ENCODE measurements at places on chromosomes 2 and 18.

DNA sequence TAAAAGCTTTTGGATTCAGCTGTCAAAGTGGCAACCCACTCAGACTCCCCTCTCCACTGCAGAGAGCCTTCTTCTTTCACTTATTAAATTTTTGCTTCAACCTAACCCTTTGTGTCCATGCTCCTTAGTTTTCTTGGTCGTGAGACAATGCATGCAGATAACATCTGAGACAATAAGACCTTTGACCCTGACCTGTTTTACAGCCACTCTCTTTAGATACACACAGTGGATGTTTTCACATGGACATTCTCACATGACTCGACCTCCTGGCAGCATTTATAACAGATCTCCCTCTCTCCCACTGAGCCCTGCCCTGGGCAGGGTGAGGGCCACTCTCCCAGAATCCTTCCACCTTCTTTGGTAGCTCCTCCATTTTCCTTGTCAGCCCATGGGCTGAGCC lies 30.4 kb upstream of the IL36G start:
- no peak for DNase-seq

- no peak for DNase-seq
Observed at GRCh38 chr2:170340693-170341068, 162.7 kb downstream of the MYO3B start.

- no peak for DNase-seq
Observed at GRCh38 chr18:54193786-54194185, 30.7 kb downstream of the MBD2 start.

DNA sequence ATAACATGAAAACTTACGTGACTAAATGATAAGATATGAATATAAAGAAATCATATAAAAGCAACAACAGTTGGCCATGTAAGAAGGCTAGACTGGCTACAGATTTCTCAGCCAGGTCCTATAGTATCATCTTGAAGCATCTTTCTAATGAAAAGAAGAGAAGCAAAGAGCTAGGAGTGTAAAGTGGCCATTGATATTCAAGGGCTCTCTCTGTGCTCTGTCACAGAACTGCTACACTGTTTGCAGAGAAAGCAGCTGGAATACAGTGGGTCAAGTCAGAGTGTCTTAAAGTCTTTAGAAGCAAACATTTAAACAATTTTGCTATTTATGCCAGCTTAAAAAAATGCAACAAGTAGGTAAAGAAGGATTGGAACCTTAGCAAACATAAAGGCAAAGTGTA lies 118.8 kb downstream of the SCN9A start:
- DNase-seq: no peak

GRCh38 chr2:239290618-239291474 lies 110.0 kb downstream of the HDAC4 start:
- DNase-seq: no peak

DNA sequence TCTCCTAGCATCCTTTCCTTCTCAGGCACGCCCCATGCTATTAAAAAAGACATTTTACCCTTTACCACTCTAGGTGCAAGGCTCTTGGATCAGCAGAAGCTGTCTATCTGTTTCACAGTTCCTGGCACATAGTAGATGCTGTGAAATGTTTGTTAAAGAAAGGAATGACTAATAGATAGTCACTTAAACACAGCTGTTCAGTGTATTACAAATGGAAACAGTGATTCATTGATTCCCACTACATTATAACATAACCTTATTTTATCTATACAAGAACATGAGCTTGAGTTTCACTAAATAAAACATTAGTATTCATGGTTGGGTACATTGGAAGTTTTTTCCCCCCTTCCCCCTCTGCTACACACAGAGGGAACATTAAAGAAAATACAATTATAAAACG lies 142.1 kb downstream of the ASXL3 start:
- DNase-seq: no peak

GRCh38 chr18:40357536-40357935 lies 1597.5 kb upstream of the PIK3C3 start:
- DNase-seq: no peak

DNA sequence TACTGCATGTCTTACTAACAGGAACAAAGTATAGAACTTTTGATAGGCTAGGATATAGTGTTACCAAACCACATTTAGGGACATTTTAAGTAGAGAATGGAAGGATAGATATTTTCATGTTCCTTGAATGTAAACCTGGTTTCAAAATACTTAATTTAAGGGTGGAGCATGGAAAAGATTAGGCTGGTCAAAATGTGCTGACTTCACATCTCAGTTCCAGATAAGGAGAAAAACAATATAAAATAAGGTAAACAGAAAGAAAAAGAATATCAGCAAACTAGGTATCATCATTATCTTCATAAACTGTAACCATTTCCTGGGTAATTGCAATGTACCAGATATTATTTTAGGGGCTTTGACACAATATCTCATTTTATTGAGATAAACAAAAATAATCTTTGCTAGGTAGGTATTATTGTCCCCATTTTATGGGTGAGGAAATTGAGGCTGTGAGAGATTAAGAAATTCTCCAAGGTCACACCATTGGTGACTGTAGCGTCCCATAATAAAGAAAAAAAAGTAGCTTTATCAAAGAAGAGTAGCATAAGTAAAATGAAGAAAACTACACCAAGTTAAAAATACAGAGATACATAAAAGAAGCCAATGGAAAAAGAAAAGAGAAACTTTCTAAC lies 3.6 kb downstream of the PDE11A start:
- no peak for DNase-seq

GRCh38 chr2:53519918-53520841 lies 247.4 kb upstream of the CHAC2 start:
- no peak for DNase-seq

GRCh38 chr18:57705832-57706595 lies 84.4 kb upstream of the NARS1 start:
- DNase-seq: no peak

DNA sequence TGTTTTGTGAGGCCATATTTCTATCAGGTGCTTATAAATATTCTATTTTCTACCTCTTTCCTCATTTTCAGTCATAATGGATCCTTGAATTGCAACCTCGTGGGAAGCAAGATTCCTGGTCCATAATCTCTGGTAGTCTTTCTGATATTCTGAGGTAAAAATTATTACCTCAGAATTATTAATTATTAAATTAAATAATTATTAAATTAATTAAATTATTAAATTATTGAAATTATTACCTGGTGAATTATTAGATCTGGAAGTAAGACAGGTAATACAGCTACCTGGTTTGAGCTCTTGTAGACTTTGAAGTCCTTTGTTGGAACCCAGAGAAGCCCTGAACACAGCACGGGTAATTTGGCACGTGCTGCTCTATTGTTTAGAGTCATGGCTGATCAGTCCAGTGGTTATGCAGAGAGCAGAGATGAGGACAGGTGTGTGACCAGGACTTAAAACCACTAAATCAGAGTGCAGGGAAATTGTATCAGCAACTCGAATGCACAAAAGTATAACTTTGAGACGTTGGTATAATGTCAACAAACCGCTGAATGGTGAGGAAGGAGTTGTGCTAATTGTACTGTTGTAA lies 46.8 kb upstream of the PTPRM start:
- no peak for DNase-seq

DNA sequence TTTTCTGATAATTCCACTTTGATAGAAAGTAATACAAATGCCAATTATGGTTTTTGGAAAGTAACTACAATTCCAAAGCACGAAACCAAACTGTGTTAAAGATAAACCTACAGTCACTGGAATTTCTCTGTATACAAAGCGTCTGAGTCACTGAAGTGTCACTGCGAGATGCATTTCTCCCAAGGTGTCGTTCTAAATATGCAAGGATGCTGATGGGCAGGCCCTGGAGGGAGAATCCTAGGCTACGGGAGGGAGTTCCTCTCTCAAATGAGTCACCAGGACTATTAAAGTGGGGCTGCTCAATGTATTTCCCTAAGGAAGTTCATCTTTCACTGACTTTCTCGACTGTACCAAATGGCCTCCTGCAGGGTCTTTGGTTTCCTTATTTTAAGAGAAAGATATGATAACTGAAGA lies 163.8 kb upstream of the STK17B start:
- no peak for DNase-seq

GRCh38 chr2:191946471-191947182 lies 99.7 kb upstream of the CAVIN2 start:
- no peak for DNase-seq

DNA sequence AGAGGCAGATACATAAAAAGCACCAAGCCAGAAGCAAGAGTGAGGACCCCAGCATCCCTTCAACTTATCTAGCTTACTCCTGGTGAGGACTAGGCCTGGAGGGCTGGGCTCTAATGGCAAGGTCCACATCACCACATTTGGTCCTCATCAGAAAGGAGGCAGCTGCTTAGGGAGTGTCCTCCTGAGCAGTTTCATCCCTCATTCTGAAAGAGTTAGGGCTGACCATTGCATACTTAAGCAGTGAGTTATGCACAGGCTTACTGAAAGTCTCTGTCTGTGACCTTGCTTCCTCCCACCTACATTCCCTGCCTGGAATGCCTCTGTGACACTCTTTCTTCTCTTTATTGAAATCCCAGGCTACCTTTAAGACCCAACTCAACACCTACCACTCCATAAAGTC lies 301.8 kb upstream of the ACVR2A start:
- DNase-seq: no peak

DNA sequence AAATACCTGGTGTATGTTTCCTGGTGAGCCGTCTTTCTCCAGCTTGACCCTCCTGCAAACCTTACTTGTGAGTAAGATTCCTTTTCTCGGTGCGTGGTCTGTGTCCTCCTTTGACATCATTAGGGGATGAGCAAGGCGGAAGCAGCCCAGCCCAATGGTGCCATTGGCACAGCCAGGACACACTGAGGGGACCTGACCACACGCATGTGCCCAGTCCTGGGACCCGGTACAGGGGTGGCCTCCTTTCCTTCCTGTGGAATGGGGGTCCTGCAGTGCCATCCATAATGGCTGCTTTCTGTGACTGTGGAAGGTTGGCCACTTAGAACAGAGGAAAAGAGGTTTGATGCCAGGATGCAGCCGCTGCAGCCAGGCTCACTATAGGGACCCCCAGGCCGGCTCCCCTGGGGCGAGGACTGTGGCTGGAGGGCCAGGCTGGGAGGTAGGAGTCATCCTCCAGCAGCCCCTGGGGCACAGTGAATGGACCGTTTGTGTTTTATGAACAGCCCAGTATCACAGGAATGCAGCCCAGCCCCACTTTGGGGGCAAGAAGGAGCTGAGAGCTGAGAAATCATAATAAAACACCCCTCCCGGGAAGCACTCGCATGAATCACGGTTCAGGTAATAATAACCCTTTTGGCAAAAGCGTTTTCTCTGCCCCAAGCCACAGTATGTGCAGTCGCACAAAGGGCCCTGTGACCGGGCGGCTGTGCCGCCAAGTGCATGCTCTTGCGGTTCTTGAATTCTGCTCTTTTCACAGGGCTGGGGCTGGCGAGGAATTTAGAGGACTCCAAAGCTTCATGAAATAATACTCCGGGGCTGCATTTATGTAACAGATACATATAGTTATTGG lies 73.2 kb downstream of the ASB1 start:
- no peak for DNase-seq

- no peak for DNase-seq
Observed at GRCh38 chr2:101829429-101829828, 131.9 kb downstream of the MAP4K4 start.

DNA sequence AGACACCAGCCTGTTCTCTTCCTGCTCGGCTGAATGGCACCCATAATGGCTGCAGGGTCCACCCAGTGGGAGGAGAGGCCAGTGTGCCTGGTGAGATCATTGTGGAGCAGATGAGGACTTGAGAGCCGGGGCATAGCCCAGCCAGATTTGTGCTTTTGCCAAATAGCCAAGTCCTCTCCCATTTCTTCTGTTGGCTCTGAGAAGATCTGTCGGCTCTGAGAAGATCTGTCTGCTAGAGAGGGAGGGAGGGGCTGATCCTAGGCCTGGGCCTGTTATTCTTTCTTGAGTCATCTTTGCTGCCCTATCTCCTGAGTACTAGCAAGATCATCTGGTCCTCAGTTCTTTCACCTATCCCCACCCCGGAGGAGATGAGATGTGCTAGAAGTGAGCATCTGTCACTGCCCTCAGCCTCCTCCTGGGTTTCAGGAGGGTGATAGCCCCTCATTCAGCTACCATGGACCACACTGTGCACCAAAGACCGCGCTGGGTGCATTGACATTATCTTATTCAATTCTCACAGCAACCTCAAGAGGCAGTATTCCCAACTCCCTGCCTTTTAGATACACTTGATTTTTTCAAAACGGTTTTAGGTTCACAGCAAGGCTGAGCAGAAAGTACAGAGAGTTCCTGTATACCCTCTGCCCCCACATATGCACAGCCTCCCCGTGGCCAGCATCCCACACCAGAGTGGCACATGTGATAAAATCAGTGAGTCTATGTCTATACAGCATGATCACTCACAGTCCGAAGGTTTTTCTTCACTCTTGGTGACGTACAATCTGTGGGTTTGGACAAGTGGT lies 98.6 kb downstream of the CAPN13 start:
- DNase-seq: no peak

DNA sequence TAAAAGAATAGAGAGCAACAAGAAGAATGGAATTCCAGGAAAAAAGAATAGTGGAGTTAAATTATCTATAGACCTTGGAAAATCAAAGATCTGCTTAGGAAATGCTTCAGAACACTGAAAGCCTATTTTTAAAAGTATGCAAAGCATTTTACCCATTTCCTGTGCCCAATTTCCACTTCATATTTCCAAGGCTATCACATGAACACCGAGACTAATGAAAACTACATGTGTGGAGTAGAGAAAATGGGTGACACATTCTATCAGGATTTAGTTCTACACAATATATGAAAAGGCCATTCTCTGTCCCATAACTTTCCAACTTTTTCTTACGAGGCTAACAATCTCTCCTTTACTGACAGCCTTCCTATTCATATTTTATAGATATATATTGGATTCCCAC lies 279.4 kb downstream of the CCDC178 start:
- no peak for DNase-seq

DNA sequence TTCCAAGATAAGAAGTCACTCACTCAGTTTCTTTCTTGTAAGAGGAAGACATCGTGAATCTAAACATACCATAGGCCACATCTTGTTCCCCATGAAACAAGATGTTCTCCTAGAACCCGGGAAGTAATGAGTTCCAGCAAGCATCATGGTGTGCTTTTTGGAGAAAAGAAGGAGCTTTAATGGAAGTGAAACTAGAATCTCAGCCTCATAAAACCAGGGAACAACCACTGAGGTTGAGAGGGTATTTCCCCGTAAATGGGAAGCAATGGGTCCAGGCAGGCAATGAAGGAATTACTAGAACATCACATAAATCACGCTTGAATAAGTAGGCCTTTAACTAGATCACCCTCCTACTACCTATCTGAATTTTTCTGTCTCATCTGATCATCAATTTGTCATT lies 40.3 kb downstream of the PSTPIP2 start:
- DNase-seq: no peak

DNA sequence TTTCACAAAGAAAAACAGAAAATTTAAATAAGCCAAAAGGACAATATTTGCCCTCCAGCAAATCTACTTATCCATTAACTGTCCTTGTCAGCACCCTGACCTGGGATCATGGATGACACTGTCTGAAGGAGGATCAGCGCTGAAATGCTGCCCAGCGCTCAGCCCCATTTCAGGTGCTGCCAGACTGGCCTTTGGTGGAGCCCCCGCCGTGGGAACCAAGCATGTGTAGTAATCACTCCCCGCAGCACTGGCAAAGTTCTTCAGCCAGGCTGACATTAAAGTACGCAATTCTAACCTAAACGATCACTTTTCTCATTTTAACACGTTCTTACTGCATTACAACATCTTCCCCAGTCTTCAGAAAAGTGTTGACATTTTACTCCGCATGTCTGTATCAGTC lies 108.6 kb upstream of the GPC1 start:
- no peak for DNase-seq

GRCh38 chr2:39682066-39682692 lies 16.5 kb downstream of the TMEM178A start:
- DNase-seq: no peak

- no peak for DNase-seq
Observed at GRCh38 chr2:72132981-72133720, 14.5 kb downstream of the CYP26B1 start.

- no peak for DNase-seq
Observed at GRCh38 chr2:119283873-119284331, 60.3 kb downstream of the STEAP3 start.

All from stimulated activated CD4-positive, alpha-beta T cell treated with anti-CD3 and anti-CD28 coated beads, Interleukin-12 subunit alpha, Interleukin-12 subunit beta, amount 100 ng/mL, for 24 hours (primary cell).